ENCODE measurements at places on chromosomes 11 and 22. TPM values are rescaled to one million over a fixed set of nuclear protein-coding genes. Genes with fewer than 3 reads are reported as not detected.

The CDKN1C gene
- 14.2 TPM for total RNA-seq

The CHADL gene
- total RNA-seq, result 15.6 TPM

The CTSW gene
- total RNA-seq, result 2.2 TPM

The CHEK2 gene
- total RNA-seq, result 1.0 TPM

The SLC6A5 gene
- not detected for total RNA-seq

The NXPE1 gene
- total RNA-seq, result not detected

The ARHGAP8 gene
- 8.4 TPM for total RNA-seq

The MRGPRF gene
- 89.5 TPM for total RNA-seq

The IGF2 gene
- total RNA-seq, result 164 TPM

The WT1 gene
- 3.1 TPM for total RNA-seq

The FBXO3 gene
- 61.9 TPM for total RNA-seq

The HEPN1 gene
- total RNA-seq, result not detected

The FXYD2 gene
- total RNA-seq, result not detected

The KRTAP5-9 gene
- total RNA-seq, result not detected

All from stomach (tissue), 19 donors.